Stimulated activated CD4-positive, alpha-beta T cell treated with anti-CD3 and anti-CD28 coated beads, TNF-alpha, amount 100 ng/mL, for 24 hours (primary cell): ENCODE measurements at places on chromosomes 2 and 18.

GRCh38 chr18:57519668-57520424, 66.7 kb downstream of the FECH start:
- no peak for DNase-seq

- DNase-seq = no peak
Observed at GRCh38 chr2:55771612-55772011, 78.0 kb upstream of the PNPT1 start.

- no peak for DNase-seq
Observed at GRCh38 chr2:30978854-30979253, 159.4 kb downstream of the GALNT14 start.

DNA sequence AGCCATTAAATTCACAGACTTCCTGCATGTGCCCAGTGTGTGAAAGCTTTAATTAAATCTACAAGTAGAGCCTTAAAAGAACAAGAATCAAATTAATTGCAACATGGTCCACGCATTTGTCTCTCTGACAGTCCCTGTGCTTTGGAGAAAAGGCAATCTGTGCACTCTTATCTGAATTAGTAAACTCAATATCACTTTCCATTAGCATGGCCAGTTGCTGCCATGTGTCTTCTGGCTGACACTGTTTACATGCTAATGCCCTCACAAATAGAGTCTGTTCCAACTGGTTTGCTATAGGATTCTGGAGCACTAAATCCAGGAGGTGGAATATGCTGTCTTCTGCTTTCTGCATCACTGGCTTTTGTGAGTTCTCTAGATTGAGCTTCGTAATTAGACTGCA, 434.5 kb upstream of the RAB12 start:
- no peak for DNase-seq

GRCh38 chr2:23241611-23242245, 143.3 kb upstream of the KLHL29 start:
- DNase-seq = no peak

DNA sequence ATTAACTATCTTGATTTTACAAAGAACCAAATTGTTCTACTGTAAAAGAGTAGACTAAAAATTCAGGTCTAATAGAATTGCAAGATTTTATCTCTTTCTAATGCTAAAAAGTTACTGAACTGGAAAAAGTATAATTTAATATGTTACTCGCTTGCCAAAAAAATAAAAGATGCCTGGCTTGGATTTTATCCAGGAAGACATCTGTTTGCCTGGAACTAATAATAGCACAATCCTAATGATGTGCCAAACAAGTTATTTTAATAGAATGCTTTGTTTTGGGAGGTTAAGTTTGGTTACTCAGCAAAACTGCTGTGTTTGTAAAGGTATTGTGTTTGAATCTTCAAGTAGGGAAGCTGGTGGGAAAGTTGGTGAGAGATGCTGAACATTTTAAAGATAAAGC, 19.4 kb upstream of the ZSWIM2 start:
- no peak for DNase-seq

DNA sequence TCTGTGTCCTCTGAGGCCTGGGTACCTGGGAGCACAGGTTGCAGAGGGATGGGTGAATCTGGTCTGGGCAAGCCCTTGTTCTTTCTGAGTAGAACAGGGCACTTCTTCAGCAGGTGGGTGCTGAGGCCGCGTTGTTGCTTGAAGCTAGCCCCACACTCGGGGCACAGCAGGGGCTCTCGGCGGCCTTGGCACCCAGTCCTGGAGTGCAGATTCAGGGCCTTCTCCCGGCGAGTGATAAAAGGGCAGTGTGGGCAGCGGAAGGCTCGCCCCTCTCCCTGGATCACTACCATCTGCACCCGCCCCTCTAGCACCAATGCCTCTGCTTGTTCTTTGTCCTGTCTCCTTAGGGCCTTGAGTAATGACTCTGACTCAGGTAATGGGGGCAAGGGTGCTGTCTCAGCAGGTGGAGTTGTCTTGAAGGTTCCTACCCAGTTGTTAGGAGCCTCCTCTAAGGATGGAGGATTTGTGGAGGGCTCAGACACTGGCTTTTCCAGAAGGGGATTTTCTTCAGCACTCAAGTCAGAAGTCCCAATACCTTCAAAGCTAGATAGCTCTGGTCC, 15.6 kb downstream of the ZNF142 start:
- no peak for DNase-seq
